ENCODE measurements at places on chromosomes 6 and 20.

DNA sequence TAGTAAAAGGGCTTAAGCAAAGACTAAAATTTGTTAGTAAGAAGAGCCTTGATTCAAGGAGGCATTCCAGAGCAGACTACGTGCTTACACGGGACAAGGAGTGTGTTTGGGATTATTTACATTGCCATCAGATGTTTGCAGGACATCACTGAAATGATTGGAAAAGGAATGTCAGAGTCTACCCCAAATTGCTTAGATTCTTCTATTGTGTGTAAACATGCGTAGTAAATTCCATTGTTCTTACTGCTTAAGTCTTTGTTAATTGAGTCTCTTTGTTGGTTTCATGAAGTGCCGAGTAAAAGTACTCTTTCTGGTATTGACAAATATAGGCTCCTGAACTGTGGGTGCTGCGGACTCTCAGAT lies 60.5 kb downstream of the CD83 start:
- no peak for DNase-seq

DNA sequence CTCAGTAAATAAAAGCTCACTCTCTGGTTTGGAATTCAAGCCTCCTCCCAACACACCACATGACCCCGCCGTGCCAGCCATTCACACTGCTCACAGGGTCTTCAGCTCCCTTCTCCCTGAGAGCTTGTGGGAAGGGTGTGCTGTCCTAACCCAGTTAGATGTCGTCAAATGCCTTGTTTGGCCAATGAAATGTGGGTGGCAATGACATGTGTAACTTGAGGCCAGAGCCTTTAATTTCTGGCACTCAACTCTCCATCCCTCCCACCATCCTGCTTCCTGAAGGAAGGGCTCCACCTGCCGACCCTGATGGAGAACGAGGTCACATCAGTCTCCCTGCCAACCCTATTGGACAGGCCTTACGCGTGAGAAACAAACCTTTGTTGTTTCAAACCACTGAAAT lies 224.5 kb upstream of the AGPAT4 start:
- DNase-seq = no peak

DNA sequence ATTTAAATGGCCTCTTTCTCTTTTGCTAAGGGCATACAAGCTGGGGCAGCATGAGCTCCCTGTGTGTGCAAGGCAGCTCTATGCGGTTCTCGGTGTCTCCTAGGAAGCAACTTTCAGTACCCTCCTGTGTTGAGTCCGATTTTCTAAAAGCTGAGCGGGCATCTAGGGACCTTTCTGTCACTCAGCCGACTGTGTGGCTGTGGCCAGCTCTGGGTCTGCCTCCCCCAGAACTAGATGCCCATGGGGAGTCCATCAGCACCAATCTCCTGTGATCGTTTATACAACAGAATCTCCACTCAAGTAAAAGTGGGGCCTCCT lies 7.5 kb downstream of the NELFCD start:
- DNase-seq = no peak

GRCh38 chr6:150293423-150294173 lies 75.2 kb upstream of the IYD start:
- no peak for DNase-seq

DNA sequence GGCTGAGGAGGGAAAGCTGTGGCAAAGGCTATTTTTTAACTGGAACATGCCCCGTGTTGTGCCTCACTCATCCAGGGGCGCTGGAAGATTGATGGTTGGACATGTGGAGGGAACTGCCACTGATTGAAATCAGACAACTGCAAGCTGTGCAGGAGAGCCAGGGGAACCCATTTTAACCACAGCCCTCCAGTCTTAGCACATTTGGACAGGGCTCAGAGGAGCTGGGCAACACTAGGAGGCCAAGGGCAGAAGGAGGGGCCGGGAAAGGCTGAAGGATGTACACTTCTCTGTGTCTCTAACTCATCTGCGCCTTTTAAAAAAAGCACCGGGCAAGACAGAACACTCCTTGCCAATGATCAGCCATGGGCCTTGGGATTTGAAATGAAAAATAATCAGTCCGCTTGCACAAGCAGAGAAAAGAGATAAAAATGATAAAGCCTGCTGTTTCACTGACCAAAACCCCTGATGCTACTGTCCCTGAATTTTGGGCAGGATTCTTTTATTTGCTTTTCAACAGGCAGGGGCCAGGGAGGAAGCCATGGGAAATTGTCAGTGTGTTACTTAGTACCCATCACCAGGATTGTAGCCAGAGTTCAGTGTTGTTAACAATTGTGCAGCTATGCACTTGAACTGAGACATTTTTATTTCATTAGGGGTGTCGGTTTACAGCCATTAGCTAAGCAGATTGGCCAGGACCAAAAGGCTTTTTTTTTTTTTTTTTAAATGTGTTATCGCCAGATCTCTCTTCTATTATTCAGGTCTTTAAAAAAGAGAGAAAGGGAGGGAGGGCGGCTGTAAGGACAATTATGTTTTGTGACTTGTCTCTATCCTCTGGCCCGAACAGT lies 109.3 kb upstream of the EYA4 start:
- DNase-seq = no peak

- no peak for DNase-seq
These were observed 136.1 kb upstream of the SULF2 start for GRCh38 chr20:47921408-47921807.

DNA sequence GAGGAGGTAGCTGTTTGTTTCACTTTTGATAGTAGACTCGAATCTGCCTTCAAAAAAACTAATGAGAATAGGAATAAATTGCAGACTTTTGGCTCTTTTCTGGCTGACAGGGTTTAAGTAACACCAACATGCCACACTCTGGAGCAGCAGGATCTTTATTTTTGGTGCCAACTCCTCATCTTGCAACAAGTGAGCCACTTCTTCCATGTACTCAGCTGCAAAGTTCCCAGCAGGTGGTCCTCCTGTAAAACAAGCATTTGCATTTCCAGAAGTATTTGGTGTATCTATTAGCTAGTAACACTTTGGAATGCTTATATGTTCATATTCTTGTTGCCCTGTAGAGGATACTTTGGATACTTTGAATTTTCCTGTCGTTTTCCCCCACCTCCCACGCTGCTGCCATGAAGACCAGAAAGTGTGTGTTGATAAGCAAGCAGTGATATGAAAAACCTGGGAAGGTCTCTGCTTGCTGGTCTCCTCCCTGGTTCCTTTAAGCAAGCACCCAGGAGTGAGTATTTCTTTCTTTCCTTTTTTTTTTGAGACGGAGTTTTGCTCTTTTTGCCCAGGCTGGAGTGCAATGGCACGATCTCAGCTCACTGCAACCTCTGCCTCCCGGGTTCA lies 1.0 kb downstream of the ARMH2 start:
- DNase-seq = no peak

DNA sequence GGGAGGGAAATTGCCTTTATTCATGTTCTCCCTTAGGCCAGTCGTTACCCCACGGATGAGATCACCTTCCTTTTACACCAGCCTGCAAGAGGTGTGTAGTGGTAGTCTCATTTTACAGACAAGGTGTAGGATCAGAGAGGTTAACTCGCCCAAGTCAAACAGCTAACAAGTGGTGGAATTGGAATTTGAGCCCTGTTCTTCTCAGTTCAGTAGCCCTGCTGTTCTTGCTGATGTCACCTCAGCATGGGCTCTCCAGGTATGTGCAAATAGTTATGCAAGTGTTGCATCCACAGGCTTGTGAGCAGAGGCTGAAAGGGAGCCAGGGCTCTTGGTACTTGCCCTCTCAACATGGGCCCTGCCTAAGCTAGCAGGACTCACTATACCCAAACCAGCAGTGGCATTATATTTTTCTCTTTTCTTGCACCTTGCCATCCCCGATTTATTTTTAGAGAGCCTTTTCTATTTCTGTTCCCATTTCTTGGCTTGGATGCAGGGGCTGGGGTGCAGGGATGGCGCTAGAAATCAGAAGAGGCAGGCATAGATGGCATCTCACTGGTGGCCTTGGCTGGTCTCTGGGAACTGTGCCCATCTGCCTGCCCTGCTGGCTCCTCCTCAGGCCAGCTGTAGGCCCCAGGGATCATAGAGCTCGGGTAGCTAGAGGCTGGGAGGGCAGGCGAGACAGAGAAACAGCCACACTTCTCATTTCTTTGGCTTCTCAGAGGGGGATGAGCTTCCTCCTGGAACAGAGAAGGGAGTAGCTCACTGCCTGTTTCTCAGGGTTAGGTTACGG lies 18.2 kb downstream of the PPARD start:
- no peak for DNase-seq

GRCh38 chr6:97668716-97669115 lies 385.7 kb upstream of the MMS22L start:
- no peak for DNase-seq

GRCh38 chr6:15475872-15476271 lies 187.0 kb downstream of the DTNBP1 start:
- no peak for DNase-seq

GRCh38 chr20:51583073-51583472 lies 40.6 kb upstream of the NFATC2 start:
- DNase-seq = no peak

DNA sequence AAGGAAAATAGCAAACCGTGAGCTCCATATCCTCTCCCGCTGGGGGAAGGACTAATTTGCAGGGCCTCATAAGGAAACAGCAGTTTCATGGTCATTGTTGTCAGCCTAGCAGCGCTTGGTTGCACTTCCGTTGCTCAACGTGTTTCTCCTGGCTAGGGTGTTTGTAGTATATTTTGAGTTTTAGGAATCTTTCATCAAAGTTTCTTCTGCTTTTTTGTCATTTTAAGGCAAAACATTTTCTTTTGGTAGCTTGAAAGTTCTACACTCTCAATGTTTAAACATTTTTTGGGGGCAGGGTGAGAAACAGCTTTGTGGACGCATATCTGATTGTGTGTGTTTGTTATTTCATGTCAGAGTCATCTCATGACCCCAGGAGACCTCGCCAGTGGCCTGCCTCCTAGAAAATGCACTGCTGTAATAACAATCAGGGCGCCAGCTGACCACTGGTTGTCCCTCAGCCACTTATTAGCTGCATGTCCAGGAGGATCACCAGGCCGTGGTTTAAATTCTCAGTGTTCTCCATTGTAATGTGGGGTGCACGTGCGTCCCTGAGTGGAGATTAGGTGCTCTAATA lies 20.6 kb downstream of the JARID2 start:
- DNase-seq = no peak

DNA sequence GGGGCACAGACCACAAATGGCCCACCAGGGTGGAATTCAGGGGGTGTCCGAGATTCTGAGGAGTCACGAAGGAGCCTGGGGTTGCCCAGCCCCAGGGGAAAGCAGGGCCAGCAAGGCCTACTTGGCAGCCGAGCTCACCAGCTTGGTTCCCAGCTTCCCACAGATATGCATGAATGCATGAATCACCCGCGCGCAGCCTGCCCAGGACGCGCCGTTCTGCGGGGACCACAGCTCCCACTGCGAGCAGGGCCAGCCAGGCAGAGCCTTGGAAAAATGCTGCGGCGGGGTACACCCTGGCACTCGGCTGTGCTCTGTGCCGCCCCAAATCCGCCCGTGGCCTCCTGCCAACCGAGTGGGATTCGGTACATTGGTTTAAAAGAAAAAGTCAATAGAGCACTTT lies 211.0 kb downstream of the NFATC2 start:
- no peak for DNase-seq

GRCh38 chr6:73558624-73559398 lies 38.0 kb upstream of the EEF1A1 start:
- no peak for DNase-seq

DNA sequence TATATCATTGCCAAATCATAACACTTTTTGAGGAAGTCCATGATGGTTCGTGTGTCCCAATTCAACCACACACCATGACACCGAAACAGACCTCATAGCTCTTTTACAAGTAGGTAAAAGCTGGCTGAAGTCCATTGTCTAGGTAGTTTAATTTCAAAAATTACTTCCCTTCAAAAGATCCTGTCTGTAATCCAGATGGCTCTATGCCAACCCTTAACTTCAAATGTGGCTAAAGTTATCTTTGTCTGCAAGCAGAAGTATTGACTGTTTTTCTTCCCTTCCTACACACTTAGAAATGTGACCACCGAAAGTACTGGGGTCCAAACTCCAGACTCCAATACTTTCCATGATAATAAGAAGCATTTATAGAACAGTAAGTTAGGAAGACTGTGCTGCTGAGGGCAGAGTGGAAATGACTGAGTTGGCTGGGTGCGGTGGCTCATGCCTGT lies 8.3 kb upstream of the TIAM2 start:
- no peak for DNase-seq

DNA sequence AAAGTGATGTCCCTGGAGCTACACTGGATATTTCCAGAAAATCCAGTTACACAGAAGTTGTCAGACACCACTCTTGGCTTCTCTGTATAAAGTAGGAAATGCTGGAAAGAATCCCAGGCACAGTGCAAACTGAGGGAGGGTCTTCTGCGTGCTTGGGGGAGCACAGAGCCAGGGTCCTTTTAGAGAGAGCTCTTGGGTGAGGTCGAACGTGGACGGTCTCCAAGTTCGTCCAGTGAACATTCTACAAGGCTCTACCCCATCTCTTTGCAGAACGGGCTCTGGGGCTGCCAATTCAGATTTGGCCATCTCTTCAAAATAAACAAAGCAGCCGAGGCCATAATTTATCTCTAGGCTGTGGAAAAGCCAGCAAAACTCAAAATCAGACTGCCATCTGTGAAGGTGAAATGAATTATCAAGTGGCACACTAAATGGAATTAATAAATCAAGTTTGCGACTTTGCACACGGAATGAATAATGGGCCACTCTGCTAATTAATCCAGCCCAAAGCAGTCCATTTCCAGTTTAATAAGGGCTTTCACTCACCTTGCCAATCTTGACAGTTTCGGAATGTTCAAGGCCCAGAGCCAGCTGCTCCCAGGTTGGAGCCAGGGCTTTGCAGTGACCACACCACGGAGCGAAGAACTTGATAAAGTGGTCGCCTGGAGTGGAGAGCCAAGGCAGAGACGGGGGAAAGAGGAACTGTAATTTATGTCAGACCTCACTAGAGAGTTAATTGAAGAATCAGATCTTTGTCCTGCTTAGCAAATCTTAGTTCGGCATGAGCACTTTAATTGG lies 19.3 kb downstream of the TXNDC5 start:
- no peak for DNase-seq

GRCh38 chr20:62344782-62345181 lies 22.3 kb downstream of the LAMA5 start:
- DNase-seq = no peak

DNA sequence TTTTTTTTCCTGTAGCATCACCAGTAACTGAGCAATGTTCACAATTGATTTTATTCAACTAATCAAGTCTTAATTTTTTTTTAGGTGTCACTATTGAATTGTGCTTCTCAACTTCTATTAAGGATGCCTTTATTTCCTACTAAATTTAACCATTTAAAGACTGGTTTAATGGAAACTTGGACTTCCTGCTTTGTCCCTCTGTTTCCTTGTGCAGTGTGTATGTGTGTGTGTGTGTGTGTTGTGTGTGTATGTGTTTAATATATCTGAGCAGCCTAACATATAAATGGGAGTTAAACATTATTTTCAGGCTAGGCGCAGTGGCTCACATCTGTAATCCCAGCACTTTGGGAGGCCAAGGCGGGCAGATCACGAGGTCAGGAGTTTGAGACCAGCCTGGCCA lies 1.8 kb downstream of the SERPINB6 start:
- no peak for DNase-seq

GRCh38 chr20:31570735-31571617 lies 34.1 kb upstream of the ID1 start:
- DNase-seq = no peak

DNA sequence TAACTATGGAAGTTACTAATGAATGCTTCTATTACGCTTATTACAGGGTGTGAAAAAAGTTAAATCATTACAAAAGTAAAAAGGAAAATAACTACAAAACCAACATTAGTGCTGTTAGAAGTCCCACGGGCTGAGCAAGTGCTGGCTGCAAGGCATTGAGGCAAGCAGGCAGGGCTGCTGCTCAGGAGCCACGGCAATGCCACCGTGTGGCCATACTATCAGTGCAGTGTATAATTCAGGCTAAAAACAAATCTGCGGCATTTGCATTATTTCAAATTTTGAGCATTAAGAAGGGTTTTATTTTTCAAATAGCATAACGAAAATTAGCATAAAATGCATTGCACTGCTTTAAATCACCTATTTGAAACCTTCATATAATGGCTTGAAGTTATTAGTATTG lies 17.1 kb downstream of the IFNGR1 start:
- no peak for DNase-seq

All from stimulated activated CD4-positive, alpha-beta T cell treated with anti-CD3 and anti-CD28 coated beads, Interleukin-15, amount 100 ng/mL, for 1 hour (primary cell).